ENCODE measurements at places on chromosomes 5 and 9.
A peak's percentile ranks its signal among the peaks of the same experiment; 100 is the strongest.

DNA sequence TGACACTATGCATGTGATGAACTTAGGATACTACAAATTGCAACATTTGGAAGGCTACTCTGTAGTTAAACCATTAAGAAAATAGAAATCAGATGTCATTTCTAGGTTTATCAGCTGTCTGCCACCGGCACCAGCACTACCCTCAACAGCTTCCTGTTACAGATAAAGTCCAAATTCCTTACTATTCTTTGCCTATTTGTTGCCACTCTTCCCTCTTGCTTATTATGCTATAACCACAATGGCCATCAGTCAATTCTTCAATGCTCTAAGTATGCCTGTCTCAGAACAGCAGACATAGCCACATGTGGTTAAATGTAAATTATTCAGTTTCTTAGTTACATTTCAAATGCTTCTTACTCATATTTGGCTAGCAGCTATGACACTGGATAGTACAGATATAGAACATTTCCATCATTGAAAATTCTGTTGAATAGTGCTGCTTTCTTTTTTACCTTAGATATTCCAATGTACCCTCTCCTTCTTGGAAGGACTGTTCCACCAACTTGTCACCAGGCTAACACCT is 21.0 kb downstream of the DHX29 start:
- DNase-seq, result no peak

- DNase-seq, result no peak
These were observed 970.3 kb upstream of the ARRDC3 start for GRCh38 chr5:92353107-92354030.

DNA sequence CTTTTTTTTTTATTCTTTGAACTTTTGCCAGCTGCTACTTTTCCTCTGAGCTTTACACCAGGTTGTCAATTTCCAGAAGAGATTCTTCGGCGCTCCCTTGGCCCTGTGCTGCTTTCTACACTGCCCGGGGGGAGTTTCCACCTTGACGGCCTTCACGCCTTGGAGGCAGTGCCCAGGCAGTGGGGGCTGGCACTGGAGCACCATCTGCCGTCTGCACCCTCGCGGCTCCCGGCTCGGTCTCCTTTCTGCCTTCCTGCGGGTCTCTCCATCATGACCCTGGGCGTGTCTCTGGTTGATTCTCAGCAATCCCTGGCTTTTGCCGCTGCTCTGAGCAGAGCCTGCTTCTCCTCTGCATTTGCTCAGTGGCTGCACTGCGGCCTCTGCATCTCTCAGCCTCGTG is 2.9 kb downstream of the SLC6A18 start:
- peak; percentile 74 for DNase-seq

GRCh38 chr9:100739666-100740065 is 161.8 kb downstream of the CAVIN4 start:
- DNase-seq, result no peak

GRCh38 chr9:93119703-93119952 is 14.4 kb downstream of the NINJ1 start:
- DNase-seq, result no peak

DNA sequence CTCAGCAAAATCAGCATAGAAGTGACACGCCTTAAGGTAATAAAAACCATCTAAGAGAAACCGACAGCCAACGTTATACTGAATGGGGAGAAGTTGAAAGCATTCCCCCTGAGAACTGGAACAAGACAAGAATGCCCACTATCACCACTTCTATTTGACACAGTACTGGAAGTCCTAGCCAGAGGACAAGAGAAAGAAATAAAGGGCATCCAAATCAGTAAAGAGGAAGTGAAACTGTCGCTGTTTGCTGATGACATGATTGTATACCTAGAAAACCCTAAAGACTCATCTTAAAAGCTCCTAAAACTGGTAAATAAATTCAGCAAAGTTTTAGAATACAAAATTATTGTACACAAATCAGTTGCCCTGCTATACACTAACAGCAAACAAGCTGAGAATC is 393.3 kb downstream of the KIF4B start:
- no peak for DNase-seq

DNA sequence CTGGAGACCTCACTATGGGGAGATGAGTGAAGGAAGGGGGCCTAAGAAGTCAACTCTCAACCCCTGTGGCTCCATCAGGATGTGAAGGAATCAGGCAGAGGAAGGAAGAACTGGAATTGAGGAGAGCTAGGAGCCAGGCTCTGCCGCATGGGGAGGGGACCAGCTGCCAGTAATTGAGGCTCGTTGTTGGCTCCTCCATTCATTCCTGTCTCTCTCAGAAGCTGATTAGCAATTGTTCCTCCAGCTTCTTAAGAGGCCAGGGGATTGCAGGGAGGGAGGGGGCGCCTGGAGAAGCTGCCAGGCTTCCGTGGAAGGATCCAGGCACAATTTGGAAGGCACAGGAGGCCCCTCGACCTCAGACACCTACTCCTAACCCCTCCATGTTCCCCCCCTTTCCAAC is 20.5 kb upstream of the TTLL11 start:
- no peak for DNase-seq

- DNase-seq, result no peak
These were observed 82.5 kb downstream of the CSNK1G3 start for GRCh38 chr5:123594434-123594833.

DNA sequence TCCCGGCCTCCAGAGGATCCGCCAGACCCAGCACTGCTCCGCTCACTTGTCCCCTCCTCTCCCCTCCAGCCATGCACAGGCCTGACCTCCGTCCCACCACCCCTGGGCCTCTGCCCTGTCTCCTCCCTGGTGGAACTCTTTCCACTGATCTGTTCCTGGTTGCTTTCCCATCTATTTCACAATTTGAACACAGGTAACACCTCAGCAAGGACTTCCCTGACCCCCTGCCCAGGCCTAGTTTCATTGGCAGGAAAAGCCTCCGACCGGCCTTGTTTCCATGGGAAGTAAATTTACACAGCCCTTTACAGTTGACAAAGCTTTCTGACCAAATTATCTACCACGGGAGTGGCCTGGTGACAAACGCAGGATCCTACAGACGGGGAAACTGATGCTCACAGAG is 14.8 kb downstream of the QSOX2 start:
- no peak for DNase-seq

GRCh38 chr5:11528720-11529119 is 375.5 kb downstream of the CTNND2 start:
- DNase-seq, result no peak

GRCh38 chr5:887947-888637 is 4.5 kb downstream of the BRD9 start:
- no peak for DNase-seq

DNA sequence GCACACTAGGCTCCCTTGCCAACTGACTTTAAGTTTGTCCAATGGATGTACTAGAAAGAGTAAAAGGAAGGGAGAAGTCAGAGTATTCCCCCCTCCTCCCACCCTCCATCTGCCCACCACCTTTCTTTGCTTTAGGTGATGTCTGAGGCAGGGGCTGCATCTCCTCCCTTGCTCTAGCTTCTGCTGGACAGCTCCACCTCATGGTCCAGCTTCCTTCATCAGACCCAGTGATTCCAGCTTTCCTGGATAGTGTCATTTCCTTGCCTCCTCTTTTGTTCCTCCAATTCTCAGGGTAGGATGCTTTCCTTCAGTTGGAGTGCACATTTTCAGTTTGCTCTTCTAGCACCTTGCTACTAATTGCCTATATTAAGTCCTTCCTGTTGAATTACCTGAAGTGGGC is 67.4 kb downstream of the RAD23B start:
- no peak for DNase-seq

DNA sequence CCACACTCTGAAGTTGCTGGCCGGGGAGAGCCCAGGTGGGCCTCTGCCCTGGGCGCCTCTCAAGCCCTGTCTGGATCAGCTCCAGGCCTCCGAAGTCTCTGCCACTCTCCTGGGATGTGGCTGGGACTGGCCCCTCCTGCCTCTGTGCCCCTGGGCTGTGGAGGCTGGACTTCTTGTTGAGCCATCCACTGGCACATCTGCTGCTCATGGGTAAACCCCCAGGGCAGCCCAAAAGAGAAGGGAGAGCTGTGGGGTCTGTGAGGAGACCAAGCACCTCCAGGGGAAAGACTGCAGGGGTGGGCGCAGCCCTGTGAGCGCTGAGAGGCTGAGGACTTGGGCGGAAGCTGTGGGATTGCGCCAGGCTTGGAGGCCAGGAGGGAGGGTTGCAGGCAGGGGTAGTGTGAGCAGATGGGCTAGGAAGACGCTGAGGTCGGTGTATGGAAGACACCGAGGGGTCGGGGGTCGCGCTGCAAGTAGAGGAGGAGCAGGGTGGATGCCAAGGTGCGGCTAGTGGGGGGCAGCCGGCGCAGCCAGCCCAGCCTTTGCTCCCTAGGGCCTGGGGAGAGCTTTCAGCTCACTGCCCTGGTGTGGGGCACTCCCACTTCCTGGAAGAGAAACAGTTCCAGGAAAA is 118.1 kb downstream of the WNK2 start:
- no peak for DNase-seq

DNA sequence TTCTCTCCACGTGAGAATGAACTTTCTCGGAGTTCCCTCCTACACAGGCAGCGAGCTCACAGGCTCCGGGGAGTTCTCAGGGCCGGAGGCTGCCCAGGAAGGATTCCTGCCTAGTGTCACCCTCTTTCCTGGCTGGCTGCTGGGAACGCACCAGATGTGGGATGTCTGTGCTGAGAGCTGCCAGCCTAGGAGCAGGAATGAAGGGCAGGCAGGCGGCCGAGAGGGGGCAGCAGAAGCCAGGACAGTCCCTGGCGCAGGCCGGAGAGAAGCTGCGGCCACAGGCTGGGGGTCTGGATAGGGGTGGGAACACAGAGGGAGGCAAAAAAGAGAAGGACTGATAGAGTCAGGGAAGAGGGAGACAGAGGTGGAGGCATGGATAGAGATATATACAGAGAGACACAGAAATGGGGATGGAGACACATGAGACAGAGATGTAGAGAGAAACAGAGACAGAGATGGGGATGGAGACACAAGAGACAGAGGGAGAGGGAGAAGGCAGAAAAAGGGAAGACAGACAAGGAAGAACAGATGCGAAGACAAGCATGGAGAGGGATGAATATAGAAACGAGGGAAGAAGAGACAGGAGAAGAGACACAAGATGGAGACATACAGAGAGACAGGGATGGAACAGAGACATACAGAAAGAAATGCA is 25.3 kb upstream of the ENHO start:
- peak; percentile 84 for DNase-seq

DNA sequence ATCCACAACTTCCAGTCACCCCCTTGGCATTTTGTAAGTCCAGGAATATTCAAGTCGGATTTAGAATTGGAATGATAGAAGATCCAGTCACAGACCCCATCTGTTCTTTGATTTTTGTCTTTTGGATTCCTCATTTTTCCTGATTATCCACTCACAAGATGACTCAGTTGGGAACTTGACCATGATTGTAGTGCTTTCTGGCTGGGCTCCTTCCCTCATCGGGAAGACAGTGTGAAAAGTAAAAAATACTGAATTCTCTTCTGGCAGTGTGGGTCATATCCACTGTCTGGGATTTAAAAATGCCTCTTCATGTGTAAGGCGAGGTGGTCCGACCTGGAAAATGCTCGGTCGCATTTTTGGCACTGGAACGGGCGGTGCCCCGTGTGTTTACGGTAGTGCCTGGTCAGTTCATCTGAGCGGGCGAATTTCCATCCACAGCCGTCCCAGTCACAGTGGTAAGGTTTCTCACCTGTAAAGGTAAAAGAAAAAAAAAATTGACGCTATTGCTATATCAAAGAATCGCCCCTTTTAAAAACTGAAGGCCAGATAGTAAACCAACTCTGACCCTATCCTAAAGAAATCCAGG is 4.0 kb downstream of the KLF4 start:
- DNase-seq, result no peak

- no peak for DNase-seq
These were observed 621 bp downstream of the SEC16A start for GRCh38 chr9:136482046-136482792.

GRCh38 chr5:135890867-135891266 is 4.8 kb downstream of the IL9 start:
- DNase-seq, result no peak

GRCh38 chr5:151264113-151264512 is 11.1 kb downstream of the GM2A start:
- no peak for DNase-seq

GRCh38 chr9:34520096-34520495 is 2.7 kb downstream of the ENHO start:
- DNase-seq, result no peak

- no peak for DNase-seq
These were observed 150.0 kb downstream of the COL23A1 start for GRCh38 chr5:178440181-178440580.

All from NCI-H1092 treated with DMSO at 0.1 percent for 48 hours (cell line).